ENCODE measurements at places on chromosomes 3 and 15.

DNA sequence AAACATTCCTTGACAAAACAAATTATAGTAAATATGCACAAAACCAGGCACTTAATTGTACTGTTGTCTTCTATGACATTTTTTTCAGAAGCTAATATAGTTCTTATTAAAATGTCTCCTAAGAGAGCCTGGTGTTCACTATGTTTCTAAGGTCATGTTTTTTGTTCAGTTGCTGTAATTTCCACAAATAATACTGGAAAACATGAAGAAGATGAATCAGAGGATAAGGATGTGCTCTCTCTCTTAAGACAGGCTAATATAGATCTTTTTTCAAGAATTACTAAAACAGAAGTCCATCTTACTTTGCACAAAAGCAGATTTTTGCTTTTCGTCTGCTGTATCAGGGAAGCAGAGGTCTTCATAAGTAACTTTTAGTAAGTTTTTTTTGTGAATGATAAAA, 823.0 kb upstream of the NECTIN3 start:
- no peak for DNase-seq

GRCh38 chr15:39243396-39243795, 337.5 kb upstream of the THBS1 start:
- DNase-seq, result no peak

- DNase-seq, result no peak
Measured at GRCh38 chr15:89293012-89293411, 41.6 kb downstream of the POLG start.

- DNase-seq, result no peak
Measured at GRCh38 chr3:127037971-127038446, 55.1 kb downstream of the PLXNA1 start.

GRCh38 chr3:30286007-30286669, 320.3 kb upstream of the TGFBR2 start:
- no peak for DNase-seq

DNA sequence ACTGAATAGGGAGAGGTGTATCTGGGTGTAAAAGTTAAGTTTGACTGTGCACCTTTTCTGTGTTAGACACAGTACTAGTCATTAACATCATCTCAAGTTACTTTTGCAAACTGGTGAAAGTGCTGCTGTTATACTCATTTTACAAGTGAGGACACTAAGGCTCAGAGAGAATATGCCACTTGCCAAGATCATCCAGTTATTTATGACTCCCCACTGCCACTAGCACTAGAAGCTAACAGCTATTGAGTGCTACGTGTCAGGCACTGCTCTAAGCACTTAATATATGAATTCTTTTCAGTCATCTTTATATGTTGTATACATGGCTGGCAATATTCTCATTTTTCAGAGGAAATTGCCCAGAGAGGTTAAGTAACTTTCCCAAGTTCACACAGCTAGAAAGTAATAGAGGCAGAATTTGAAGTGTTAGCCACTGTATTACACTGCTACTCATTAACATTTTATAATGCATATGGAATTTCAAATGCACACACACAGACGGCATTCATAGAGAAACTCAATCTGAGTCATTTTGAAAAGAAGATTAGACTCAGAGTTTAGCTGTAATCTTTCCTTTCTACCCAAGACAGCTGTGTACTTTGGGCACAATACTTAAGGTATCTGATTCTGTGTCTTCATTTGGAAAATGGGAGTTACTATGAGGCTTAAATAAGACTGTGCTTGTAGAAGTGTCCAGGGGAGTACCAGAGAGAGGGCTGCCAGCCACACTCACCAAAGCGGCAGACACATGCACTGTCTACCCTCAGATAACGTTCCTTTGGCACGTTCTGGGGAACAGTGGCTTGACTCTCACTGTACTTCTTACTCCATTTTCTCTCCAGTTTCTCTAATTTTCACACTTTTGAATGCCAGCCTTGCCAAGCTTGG, 1.3 kb upstream of the MASP1 start:
- no peak for DNase-seq

GRCh38 chr3:121821421-121822199, 13.2 kb downstream of the IQCB1 start:
- DNase-seq, result no peak

DNA sequence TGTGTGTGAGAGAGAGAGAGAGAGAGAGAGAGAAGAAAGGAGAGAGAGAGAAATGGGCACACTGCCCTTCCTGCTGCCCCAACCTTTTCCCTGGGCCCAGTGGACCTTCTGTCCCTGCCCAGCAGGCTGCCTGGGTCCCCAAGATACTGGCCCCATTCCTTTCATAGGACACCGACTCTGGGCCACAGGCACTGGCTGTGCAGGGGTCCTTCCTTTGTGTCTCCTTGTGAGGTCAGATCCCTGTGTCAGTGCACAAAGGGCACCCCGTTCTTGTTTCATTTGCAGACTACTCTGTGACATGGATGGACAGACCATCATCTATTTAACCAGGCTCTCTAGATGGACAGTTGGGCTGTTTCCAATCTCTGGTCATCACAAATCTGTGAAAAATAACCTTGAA, 21.3 kb upstream of the KLF13 start:
- DNase-seq, result no peak

GRCh38 chr15:36888011-36888992, 212.0 kb downstream of the MEIS2 start:
- DNase-seq, result no peak

GRCh38 chr15:64105113-64105704, 9.4 kb downstream of the SNX1 start:
- DNase-seq, result no peak

DNA sequence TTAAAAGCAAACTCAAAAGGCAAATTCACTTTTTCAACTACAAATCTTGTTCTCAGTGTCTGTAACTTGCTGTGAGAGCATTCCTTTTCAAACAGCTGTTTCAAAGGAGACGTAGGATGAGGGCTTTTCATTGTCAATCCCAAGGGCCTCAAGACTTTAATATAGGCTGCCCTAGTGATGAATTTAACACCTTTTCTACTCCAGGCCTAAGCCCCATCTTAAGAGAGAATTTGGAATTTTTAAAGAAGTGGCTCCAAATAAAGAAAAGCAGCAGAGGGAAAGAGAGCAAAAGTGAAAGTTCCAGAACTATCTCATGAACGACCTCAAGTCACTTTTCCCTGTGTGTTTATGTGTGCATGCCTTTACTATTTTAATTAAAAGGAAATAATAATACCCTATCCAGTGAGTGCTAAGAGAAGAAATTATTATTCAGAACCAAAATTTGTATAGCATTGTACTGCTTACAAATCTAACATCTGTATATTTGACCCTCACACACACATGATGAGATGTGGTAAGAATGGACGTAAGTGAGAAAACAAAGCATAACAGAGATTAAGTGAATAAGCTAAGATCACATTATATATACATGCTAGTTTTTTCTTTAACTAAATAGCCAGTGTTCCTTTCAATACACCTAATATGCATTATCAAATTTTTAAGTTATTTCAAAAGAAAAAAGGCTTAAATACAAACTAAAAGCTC, 196.4 kb downstream of the VGLL3 start:
- DNase-seq, result no peak

GRCh38 chr3:152097770-152098169, 171.0 kb upstream of the MBNL1 start:
- no peak for DNase-seq

GRCh38 chr3:9194509-9195184, 54.8 kb downstream of the SRGAP3 start:
- DNase-seq, result no peak

GRCh38 chr15:70278644-70279043, 180.9 kb upstream of the TLE3 start:
- no peak for DNase-seq

DNA sequence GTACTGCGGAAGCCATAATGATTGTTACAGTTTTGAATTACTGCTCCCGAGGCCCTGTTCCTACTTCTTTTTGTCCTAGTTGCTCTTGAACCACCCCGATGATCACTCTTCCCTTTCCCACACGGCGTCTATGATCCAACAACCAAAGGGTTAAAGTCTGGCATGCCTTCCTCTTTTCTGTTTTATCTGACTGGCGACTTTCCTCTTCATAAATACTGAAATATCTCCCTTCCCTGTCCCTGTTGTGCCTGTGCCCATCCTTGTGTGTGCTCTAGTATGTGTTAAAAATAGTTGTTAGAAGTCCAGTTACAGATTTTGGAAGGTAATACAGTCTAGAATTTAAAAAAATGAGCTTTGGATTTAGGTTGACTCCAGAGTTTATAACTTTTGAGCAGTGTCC, 83.6 kb downstream of the AKAP13 start:
- no peak for DNase-seq

DNA sequence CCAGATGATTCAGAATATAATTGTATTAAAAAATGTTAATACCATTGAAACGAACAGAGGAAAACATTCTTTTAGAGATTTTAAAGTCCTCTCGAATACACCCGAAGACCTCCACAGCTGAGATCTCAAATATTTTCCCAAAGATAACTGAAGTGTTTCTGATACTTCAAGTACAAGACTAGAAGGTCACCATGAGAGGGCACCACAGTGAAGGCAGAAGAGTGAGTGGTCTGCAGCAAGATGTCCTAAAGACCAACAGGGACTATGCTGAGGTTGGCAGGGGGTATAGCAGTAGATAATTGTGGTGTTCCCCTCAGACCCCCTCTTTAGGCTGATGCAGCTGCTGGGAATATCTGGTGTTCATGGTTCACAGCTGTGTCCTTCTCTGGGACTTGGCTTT, 156.5 kb downstream of the PDCD6IP start:
- no peak for DNase-seq

- DNase-seq, result no peak
Measured at GRCh38 chr3:145006271-145006670, 1034.6 kb downstream of the DIPK2A start.

DNA sequence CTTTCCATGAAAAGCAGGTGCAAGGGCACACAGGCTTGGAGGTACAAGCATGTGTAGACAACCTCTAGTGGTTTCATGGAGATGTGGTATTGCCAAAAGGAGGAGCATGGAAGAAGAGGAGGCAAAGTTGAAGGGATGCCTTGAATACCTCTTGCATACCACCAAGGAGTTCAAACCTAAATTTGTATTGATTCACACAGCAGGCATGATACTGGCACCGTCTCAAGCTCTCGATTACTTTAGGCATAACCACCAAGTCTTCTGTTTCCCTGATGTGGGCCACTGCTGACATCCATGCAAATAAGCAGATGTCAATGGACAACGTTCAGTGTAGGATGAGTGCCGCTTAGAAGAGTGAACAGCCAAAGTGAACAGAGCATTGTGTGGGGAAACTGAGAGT, 87.1 kb downstream of the SCN11A start:
- DNase-seq, result no peak

DNA sequence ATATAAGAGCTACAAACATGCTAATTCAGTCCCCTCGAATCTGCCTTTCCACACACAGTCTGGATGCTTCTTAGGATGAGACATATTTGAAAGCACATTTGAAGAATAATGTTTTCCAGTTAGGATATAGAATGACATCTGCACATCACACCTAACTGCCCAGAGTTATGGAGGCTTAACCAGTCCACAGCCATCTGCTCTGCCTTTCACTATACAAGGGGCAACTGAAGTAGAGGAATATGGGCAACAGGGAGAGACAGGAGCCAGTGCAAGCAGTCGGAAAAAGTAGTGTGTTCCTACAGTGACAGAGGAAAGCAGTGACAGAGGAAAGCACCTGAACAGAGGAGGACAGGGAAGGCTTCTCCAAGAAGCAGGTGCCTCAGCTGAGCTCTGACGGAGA, 79.0 kb upstream of the CLDN18 start:
- DNase-seq, result no peak

DNA sequence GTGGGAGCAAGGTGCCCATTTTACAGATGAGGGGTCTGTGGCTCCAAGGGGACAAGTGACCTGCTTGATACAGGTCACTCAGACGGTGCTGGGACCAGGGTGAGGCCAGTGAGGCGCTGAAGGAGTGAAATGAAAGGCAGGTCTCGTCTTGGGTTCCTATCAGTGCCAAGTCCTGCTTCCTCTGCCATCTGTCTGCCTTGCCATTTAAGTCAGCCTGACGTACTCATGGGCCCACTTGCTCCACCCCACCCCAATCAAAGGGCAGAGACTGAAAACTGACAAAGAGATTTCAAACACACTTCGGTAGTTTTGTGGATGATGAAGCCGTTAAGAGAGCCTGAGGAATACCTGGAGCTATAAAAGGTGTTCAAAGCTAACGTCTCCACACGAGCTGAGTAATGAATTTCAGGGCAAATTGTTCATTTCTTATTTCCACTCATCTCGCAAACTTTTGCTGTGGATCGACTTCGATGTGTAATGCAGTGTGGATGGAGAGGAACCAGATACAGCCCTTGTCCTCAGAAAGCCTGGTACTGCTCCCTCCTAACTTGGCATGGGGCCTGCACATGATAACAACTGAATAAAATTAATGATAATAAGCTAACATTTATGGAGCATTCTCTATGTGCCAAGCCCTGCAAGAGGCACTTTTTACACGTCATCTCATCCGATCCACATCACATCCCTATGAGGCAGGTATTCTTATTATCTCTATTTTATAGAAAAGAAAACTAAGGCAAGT, 36.6 kb downstream of the ATP2B2 start:
- DNase-seq, result no peak
